ENCODE measurements at places on chromosomes 12 and 14.

DNA sequence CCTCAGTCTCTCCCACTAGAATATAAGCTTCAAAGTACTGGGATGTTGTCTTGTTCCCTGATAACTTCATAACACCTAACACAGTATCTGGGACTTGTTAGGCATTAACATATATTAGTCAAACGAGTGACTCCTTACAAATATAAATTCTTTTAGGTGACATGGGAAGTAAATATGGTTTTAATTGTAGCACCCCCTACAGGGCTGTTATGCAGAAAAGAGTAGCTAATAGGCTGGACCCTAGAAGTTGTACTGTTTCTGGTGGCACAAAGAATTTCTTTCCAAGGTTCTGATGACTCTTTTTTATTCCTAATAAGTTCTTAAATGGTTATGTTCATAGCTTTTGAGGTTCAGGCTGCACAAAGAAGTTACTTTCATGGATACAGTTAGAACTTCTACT, 29.8 kb downstream of the GPATCH2L start:
- peak; percentile 14 for DNase-seq

- DNase-seq: no peak
These were observed 21.1 kb downstream of the CCDC77 start for GRCh38 chr12:422526-422925.

DNA sequence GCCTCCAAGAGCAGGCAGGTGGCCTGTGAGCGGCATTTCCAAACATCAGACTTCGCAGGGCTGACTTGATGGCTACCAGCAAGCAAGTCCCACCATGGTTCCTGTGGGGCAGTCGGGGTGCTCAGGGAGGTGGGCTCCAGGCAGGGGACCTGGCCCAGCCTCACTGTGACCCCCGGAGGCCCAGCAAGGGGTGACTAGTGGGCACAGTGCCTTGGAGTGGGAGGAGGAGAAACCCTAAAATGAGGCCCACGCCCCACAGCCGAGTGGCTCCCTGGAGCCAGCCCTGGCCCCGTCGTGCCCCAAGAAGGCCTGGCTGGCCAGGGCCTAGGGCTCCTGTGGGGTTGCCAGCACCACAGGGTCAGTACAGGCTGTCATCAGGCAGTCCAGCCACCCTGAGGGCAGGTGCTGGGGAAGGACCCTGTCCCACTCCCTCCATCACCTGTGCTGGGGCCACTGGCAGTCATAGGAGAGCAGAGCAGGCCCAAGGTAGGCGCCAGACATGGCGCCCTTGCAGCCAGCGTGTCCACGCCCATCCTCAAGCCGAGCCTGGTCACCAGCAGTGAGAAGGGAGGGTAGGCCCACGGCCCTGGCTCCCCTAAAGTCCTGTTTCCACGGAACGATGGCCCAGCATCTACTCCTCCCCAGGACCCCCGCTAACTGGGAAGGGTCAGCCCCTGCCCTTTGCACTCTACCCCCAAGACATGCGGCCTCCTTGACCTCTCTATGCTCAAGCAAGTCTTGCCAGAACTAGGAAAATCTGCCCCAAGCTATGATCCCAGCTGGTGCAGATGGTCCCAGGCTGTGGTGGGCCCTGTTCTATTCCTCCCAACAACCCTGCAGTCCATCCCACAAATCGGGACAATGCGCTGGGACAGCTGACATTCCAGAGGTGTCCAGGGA, 144.2 kb upstream of the C14orf180 start:
- DNase-seq: no peak

DNA sequence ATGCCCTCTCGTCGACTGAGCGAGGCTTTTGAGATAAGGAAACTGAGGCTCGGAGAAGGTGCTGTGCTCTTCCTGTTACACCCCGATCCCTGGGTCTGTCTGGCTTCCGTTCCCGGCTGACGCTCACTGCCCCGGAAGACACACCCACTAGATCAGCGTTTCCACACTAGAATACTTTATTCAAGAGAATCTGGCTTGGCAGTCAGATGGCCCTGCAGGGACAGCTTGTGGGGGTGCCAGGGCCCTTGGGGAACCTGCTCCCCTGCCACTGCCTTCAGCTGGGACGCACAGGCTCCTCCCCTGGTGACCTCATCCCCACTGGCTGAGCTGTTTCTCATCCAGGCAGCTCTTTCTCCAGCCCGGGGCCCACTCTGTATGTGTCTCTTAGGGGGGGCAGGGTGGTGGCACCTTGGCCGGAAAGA, 13.7 kb downstream of the PGF start:
- DNase-seq: peak; percentile 57

- DNase-seq: peak; percentile 79
These were observed 318.1 kb downstream of the AEBP2 start for GRCh38 chr12:19757317-19757877.

GRCh38 chr12:111823891-111824290, 18.1 kb upstream of the MAPKAPK5 start:
- DNase-seq: peak; percentile 10

All from adipocyte (in vitro differentiated cells).